ENCODE measurements at places on chromosomes 12 and 14. TPM values are rescaled to one million over a fixed set of nuclear protein-coding genes. Genes with fewer than 3 reads are reported as not detected.

DNA sequence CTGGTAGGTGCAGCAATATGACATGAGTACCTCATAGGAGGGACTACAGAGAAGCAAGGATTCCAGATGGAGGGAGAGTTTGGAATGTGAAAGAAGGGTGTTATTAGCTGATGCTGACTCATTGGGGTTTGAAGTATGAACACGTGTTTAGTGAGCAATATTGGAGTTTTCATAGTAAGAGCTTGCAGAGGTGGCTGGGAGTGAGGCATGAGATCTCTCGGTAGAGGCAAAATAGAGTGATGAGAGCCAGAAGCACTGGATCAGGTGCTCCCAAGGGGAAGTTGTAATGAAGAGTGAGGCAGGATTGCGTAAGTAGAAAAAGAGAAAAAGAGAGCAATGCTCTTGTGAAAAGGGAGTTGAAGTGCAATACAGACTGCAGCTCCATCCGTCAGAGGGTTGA is 42.1 kb downstream of the MGST1 start:
- DNase-seq: no peak

DNA sequence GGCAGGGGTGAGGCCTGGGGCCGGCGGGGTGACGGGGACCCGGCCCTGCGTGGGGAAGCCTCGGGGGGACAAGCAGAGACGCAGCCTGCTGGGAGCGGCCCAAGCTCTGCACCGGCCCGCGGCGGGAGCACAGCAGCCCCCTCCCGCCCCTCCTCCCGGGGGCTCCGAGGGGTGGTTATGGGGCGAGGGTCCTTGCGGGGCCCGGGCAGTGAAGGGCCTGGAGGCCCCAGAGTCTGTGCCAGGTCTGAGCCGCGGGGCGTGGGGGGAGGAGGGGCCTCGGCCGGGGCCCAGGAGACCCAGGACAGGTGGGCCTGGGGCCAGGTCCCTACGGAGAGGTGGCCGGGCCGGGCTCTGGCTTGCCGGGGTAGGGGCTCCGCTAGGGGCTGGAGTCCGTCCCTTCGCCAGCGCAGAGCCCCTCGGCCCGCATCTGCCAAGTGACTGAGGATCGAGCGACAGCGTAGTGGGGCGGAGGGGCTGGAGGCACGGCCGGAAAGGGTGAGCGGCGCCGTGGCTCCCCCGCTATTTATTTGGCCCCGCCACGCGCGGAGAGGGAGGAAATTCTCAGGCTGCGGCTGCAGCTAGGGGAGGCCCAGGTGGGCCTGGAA is 495 bp downstream of the TMEM121 start:
- no peak for DNase-seq

The NXPH4 gene
- total RNA-seq: 0.55 TPM

GRCh38 chr12:126784328-126784921 is 1482.5 kb upstream of the TMEM132C start:
- DNase-seq: no peak

The ALDH6A1 gene
- total RNA-seq: 19.1 TPM

The CCDC38 gene
- 0.88 TPM for total RNA-seq

- DNase-seq: no peak
Observed at GRCh38 chr12:89075880-89076540, 276.3 kb downstream of the DUSP6 start.

DNA sequence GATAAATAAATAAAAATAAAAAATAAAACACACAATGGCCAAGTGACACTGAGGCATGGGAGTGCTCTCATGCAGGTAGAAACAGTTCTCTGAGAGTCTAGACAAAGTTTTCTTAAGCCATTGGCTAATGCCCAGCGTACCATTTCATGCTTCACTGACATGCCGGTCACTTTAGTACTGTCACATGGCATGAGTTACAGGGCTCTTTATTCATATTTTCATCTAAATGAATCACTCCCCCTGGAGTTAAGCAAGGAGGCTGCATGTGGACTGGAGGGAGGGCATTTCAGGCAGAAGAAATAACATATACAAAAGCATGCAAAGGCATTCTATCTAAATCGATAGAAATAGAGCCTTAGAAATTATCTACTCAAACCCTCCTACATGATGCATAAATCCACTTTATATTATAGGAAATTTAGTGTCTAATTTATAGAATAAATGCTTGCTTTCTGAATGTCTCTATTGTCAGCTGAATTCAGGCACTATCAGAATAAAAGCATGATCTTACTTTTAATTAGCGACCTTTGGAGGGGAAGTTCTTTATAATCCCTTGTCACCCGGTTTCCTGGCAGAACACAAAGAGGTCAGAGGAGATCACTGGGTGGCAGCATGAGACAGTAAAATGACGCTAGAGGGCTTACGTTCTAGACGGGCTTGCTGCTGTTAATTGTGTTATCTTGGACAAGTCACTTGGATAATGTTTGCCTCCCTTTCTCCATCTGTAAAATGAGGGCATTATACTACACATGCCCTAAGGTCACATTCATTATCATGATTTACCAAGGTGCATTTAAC is 17.5 kb downstream of the DYRK4 start:
- no peak for DNase-seq

DNA sequence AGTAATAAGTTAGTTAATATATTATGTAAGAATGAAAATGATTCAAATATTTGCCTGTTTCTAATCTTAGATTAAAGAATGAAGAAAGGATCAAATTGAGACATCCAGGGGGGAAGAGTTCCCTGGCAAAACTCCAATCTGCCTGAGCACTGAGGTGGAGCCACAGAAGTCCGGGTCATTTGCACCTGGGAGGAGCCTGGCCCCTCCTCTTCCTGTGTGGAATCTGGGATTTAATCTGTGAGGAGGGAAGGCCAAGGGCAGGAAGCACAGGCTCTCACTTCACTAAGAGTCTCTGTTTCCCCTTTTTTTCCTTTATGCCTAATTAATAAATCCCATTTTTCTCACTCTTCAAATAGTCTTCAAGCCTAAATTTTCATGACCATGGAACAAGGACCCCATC is 599.5 kb downstream of the FLRT2 start:
- no peak for DNase-seq

The DIP2B gene
- total RNA-seq: 31.5 TPM

GRCh38 chr14:36333119-36333518 is 12.7 kb upstream of the MBIP start:
- DNase-seq: no peak

- no peak for DNase-seq
Observed at GRCh38 chr12:116024769-116025168, 252.7 kb downstream of the MED13L start.

- no peak for DNase-seq
Observed at GRCh38 chr12:20119596-20120402, 248.5 kb upstream of the PDE3A start.

The WSB2 gene
- total RNA-seq: 18.6 TPM

GRCh38 chr12:126389220-126389841 is 1324.1 kb downstream of the AACS start:
- no peak for DNase-seq

The TSPAN9 gene
- 0.65 TPM for total RNA-seq

The DEPDC4 gene
- total RNA-seq: 0.38 TPM

DNA sequence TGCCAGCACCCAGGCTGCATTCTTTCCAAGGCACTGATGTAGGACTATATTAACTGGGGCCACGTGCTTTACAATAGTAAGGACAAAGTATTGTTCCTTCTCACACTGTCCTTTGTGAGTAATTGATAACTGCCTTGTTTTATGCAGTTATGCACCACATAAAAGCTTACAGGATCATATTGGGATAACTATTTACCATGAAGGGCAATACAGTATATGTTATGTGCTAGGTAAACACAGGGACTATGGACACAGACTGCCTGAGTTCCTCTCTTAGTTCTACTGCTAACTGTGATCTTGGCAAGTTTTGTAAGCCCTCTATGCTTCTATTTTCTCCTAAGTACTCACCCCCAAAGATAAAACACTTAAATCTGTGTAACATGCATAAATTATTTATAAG is 183.7 kb downstream of the NOVA1 start:
- DNase-seq: no peak

- no peak for DNase-seq
Observed at GRCh38 chr14:22641846-22642245, 2.3 kb downstream of the OR6J1 start.

DNA sequence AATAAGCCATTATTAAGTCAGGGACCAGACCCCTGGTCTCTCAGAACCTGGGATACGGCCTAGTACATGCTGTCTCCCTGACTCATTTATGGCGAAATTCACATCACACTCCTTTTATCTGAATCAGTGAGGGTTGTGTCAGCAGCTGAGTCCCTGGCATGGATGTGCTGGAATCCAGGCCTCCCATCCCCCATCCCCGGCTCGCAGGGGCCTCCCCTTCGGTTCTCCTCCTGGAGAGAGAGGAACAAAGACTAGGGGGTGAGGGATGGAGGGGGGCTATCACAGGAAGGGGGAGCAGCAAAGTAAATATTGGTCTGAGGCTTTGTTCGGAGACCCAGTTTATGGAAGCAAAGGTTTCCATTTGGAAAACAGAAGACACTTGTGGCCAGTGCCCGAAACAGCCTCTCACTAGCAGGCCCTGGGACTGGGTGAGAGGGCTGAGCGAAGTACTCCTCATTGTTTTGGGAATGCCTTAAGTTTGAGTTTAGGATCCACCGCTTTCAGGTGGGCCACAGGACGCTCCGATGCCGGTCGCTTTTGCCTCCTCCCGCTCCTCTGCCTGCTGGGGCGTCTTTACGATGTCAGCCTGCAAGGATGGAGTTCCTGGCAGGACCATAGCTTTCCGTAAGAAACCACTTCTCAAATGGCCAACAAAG is 145.0 kb downstream of the PRKCH start:
- no peak for DNase-seq

DNA sequence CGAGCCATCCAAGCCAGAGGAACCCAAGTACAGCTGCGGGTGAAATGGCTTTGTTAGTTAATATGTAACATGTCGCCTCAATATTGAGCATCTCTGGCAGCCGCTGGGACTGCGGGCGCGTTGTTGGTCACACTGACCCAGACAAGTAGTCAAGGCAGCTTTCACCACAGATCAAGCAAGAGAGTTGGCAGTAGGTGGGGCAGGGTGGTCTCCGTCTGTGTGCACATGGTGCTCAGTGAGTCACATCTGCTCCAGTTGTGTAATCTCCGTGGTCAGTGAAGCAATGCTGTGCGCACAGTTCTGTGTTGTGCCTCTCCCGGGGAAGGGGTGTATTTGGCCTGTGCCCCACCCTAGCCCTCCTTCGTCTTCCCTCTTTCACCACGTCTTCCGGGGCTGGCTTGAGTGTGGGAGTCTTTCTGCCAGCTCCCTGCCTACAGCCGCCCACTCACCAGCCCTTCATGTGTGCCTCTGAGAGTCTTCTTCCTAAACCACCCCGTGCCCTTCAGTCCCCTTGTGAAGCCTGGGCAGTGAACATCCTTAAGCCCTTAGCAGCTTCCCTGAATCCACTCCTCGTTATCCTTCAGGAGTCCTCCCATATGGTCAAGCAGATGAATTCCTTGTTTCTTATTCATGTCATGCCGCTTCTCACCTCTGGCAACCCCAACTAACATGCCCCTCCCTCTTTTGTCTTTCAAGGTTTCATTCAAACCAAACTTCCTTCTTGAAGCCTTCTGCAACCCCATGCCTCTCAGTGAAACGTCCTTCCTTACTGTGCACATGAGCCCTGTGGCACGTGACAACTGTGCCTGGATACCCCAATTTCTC is 242.1 kb downstream of the CACNA1C start:
- DNase-seq: no peak

The PLEKHD1 gene
- 0.25 TPM for total RNA-seq

DNA sequence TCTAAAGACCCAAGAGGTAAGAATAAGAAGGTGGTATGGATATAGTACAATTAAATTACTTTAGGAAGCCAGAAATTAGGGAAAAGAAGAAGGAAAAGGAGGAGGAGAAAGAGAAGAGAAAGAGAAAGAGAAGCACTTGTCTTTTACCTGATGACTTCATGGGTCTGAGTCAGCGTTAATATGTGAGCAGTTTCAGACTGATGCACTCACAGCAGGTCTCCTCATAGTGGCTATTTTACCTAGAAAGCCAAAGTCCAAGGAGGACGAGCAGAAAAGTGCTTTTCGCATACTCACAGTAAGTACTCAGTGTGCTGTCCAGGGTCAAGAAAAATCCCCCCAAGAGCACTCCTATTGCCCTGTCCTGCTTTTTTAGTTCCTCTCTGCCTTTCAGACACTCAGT is 222.1 kb downstream of the C12orf42 start:
- no peak for DNase-seq

GRCh38 chr12:5184186-5184585 is 140.5 kb downstream of the KCNA5 start:
- DNase-seq: no peak

DNA sequence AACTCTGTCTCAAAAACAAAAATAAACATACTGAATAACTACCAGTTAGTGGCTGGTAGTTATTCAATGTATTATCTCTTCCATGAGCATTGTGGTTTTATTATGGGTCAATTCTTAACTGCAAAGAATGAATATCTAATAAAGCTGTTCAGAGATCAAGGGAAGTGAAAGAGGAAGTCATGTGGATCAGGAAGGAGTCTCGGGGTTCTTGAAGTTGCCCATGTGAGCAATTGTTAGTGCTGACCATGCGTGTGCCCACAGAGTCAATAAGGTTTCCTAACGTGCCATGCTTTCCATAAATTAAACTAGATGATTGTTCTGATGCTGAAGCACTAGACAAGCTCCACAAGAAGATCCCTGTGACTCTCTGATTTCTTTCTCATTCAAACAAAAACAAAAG is 136.5 kb upstream of the CPSF6 start:
- no peak for DNase-seq

- DNase-seq: no peak
Observed at GRCh38 chr12:85627584-85627983, 208.6 kb downstream of the RASSF9 start.

The FOXG1 gene
- not detected for total RNA-seq

The PLCZ1 gene
- total RNA-seq: not detected

GRCh38 chr12:92290350-92290695 is 144.7 kb upstream of the BTG1 start:
- no peak for DNase-seq

The KRT83 gene
- total RNA-seq: not detected

- no peak for DNase-seq
Observed at GRCh38 chr12:22255097-22255496, 79.4 kb downstream of the ST8SIA1 start.

The TIGAR gene
- total RNA-seq: 14.0 TPM

The SMCO2 gene
- total RNA-seq: not detected

The HOXC9 gene
- not detected for total RNA-seq

The HOXC10 gene
- total RNA-seq: not detected

GRCh38 chr12:24796876-24797275 is 152.0 kb downstream of the BCAT1 start:
- no peak for DNase-seq

DNA sequence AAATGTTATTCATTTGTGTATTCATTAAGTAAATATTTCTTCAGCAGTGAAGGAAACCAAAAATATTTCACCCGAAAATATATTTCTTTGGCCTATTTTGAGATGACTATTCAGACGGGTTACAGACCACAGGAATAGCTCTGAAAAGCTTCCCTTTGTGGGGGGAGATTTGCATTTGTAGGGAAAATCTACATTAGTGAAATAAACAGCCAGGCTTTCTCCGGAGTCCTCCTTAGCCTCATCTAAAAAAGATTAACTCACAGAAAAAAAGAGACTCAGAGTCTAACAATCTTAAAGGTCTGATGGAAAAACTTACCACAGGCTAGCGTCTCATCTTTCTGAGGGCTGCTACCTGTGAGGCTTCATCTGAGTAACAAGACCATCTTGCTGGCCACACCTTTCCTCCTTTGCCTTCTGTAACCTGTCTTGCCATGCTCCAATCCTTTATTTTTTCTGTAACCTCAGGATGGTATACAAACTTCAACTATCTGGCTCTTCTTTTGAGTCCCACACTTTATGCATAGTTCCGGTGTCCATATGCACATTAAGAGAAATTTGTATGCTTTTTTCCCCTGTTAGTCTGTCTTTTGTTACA is 100.7 kb downstream of the CNTN1 start:
- no peak for DNase-seq

The JDP2 gene
- 1.0 TPM for total RNA-seq

The DLK1 gene
- total RNA-seq: not detected

Data from naive thymus-derived CD8-positive, alpha-beta T cell (primary cell).